Activated CD8-positive, alpha-beta memory T cell treated with anti-CD3 and anti-CD28 coated beads, Interleukin-2, amount 50 U/mL, for 4 hours (primary cell): ENCODE measurements at places on chromosomes 12 and 14.
A peak's percentile ranks its signal among the peaks of the same experiment; 100 is the strongest.

GRCh38 chr12:10453156-10453555 lies at the start of gene KLRC1:
TSS of gene KLRC1 (minus strand) at chr12:10453377. CDS start at chr12:10451156, 2,221 bp downstream.
- DNase-seq, result no peak

GRCh38 chr12:11853126-11853525 lies 203.7 kb downstream of the ETV6 start:
- no peak for DNase-seq

- no peak for DNase-seq
These were observed 30.5 kb downstream of the TSPAN19 start for GRCh38 chr12:85005615-85006014.

- DNase-seq, result no peak
These were observed 105.1 kb upstream of the TMEM260 start for GRCh38 chr14:56474419-56475022.

DNA sequence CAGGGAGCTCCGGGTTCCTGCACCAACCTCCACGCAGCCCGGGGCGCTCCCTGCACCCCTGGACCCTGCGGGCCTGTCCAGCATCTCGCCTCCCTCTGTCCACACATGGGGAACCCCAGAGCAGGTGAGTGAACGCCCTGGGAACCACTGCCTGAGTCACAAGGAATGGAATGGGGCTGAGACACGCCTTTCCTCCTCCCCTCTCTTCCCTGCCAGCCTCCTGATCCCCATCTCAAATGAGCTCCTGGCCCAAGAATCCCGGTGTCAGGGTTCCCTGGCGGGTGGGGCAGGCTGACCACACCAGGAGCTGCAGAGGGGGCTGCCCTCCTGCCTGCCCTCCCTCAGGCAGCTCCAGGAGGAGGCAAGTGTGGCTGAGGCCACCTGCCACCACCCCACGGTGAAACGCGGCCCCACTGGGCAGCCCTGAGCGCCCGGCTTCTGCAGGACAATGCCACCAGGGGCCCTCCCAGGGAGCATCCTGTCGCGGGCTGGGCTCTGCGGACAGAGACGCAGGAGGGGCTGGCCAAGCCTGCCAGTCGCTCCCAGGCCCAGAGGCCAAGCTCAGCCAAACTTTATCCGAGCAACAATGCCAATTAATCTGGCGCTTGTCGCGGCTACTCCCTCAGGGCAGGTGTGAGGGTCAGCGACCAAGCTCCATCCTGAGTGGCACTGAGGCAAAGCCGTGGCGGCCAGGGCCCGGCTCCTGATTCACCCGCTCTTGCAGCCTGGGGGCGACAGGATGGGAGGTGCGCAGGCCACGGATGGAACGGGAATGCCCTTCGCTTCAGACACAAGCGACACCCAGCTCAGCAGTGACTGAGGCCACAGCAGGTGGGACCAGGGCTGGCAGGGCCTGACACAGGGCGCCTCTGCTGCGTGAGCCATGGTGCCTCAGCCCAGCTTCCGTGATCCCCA lies 44.3 kb downstream of the GALNT9 start:
- DNase-seq, result no peak

DNA sequence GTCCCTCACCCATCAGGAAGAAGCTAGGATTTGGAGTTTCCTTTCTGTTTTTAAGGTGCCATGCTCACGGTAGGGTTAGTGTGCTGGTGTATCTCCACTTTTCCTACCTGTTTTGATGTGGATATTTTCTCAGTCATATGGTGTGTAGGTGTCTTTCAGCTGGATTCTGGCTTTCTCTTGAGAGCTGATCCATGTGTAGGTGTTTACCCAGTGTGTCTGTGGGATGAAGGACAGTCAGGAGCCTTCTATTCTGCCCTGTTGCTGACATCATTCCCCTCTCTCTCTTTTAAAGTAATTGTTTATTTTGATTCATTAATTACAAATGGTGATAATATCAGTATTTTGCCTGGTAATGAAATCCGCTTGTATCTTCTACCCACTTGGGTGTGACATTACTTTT lies 22.8 kb downstream of the TMX1 start:
- no peak for DNase-seq

- DNase-seq, result no peak
These were observed 60.8 kb downstream of the ANO2 start for GRCh38 chr12:5884285-5884684.

- no peak for DNase-seq
These were observed 9.5 kb downstream of the CDKN1B start for GRCh38 chr12:12726555-12727093.

DNA sequence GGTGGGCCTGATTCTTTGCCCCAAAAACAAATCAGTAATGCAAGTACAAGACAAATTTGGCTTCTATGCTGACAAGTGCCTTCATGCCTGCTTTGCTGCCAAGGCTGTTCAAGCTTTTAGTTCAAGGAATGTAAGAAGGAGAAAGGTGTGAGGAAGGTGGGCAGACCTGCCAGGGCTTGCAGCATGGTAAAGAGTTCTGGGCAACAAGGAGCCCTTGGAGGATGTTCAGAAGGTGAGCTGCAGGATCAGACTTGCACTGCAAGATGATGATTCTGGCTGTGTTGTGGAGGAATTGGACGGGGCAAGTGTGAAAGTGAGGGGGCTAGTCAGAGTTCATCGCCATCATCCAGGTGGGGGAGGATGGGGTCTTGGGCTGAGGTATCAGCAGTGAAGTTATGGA lies 167.9 kb downstream of the NUAK1 start:
- no peak for DNase-seq

GRCh38 chr12:116274551-116275375 lies 2.7 kb downstream of the MED13L start:
- DNase-seq, result no peak

- no peak for DNase-seq
These were observed 21.7 kb downstream of the DCAF5 start for GRCh38 chr14:69131176-69131575.

DNA sequence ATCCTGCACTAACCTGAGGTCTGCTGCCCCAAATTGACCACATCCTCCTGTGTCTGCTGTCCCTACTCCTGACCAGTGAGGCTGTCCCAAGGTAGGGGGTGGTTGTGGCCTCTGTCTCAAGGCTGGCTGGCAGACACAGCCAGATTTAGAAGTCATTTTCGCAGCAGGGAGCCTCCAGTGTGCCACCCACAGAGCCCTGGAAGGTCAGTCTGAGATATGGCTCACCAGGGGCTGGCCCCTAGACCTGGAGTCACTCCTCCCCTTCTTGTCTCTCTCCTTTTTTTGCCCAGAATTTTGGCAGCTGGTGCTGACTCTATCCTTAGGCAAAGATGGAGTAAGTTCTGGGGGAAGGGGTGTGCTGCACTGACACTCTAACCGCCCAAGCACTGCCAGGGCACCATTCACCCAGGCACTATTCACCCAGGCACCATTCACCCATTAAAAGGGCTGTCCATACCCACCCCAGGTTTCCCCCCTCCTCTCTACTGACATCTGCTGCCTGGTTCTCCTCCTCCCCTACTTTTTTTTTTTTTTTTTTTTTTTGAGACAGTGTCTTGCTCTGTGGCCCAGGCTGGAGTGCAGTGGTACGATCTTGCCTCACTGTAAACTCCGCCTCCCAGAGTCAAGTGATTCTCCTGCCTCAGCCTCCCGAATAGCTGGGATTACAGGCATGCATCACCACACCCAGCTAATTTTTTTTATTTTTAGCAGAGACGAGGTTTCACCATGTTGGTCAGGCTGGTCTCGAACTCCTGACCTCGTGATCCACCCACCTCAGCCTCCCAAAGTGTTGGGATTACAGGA lies 7.7 kb downstream of the DDN start:
- DNase-seq, result no peak

DNA sequence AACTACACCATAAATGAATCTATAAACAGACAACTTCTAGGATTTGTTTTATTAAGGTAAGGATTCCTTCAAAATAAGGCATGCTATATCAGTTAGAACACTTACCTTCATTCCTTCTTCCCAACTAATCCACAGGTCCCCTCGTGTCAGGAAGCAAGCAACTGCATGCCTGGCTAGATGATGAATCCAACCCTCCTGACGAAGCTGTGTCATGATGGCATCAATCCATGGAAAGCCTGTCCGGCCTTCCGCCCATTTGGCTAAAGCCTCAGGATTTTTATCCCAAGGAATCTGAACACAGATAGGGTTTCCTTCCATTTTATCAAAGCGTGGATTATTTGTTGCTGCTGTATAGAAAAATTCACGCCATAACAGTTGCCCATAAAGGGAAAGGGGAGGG lies 12.5 kb upstream of the MTERF2 start:
- DNase-seq, result no peak

DNA sequence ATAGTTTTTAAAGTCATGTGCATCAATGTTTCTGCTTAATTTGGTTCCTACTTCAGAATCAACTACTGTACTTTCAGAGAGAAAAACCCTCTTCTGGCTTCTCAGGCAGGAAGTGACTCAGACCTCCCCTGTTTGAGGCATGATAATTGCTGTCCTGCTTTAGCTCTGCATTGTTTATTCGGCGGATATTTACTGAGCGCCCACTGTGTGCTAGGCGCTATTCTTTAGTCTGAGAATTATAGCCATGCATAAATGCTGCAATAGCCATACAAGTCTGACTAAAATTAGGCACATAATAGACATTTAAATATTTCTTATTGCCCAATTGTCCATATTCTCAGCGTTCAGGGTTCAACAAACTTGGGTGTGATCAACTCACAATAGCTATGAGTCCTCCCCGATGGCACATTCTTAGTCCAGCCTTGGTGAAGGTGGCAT lies 6.1 kb upstream of the AMIGO2 start:
- peak; percentile 33 for DNase-seq

DNA sequence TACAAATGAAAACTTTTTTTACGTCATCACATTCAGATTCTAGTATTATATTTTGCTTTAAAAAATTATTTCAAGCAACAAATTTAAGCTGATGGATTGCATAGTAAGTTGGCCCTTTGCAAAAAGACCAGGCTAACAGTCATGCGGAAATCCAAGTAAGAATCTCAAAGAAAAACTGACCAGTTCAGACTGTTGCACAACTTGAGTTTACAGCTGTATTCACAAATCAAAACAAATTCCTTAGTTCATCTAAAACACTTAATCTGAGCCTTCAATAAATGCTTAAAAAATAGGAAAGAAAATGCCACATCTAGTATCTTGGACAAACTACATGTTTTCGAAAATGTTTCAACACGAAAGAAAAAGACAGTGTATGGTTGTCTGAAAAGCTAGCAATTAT lies 847 bp downstream of the CCDC59 start:
- DNase-seq, result no peak

DNA sequence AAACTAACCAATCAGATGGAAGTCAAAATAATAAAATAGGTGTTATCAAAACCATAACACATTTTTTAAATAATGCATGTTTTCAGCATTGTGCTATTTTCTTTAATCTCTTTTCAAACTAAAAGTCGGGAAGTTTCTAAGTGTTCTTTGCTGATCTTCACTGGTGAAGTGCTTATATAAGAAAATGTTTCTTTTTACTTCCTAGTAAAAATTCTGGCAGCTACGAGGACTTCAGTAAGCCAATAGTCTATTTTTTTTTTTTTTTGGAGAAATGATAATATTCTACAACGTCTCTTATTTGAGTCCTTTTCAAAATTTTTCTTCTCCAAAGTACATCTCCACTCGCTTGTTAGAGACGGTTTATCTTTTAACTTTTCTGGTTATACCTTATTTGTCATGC lies 448.0 kb downstream of the SLC6A15 start:
- no peak for DNase-seq
